ENCODE measurements at places on chromosomes 16 and 17.

GRCh38 chr17:50055426-50056216 lies at the start of gene ITGA3:
Gene ITGA3 (plus strand): TSS chr17:50056110. CDS start chr17:50056440, 330 bp downstream.
- peak; percentile 84 for DNase-seq

- DNase-seq = no peak
Observed at GRCh38 chr17:35559495-35560210, 966 bp downstream of the SLFN14 start.

DNA sequence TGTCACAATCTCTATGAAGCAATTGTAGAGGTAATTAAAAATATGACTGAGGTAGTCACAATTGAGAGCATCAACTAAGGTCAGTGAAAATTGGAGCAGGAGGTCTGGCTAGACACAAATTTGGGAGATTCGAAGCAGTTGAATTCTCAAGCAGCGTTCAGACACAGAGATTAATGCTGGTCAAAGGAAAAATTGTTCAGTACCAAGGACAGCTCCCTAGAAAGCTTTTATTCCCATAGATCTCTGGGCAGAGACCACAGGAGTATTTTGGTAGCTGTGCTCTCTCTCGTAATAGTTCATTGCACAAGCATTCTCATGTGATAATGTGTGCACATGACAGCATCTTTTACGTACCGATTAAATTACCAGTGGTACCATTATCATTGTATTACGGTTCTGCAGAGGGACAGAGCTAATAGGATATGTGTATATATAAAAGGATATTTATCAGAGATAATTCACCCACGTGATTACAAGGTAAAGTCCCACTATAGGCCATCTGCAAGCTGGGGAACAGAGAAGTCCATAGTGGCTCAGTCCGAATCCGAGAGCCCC lies 387.5 kb upstream of the HSBP1 start:
- DNase-seq = no peak

DNA sequence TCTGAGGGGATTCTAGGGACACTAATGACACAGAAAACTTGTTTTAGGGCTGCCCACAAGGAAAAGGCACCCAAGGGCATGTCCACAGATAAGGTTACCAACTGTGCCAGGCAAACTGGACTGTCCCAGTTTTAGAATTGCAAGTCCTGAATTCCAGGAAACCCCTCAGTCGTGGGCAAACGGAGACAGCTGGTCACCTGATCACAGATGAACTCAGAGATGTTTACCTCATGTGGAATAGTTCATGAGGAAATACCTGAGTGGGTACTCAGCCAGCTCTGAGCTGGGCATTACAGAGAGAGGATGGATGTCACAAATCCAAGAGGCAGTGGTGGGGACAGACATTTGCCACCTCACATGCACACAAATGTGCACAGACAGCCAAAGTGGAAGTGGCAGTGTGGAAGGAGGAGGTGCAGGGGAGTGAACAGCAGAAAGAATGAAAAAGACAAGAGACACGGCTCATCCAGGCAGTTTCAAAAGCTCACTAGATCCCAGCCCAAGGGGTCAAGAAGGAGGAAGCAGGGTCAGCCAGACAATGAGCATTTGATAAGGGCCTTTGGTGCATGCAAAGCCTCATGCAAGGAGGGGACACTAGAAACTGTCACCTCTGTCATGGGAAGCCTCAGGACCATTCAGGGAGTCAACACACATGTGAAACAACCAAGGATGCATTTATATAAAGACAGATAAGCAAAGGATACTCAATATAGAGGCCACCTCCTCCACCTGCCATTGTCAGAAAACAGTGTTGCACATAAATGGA lies 24.8 kb downstream of the TTLL6 start:
- DNase-seq = no peak

- no peak for DNase-seq
Observed at GRCh38 chr16:75065149-75065505, 51.5 kb downstream of the LDHD start.

- DNase-seq = no peak
Observed at GRCh38 chr17:5011928-5012327, 14.2 kb downstream of the KIF1C start.

DNA sequence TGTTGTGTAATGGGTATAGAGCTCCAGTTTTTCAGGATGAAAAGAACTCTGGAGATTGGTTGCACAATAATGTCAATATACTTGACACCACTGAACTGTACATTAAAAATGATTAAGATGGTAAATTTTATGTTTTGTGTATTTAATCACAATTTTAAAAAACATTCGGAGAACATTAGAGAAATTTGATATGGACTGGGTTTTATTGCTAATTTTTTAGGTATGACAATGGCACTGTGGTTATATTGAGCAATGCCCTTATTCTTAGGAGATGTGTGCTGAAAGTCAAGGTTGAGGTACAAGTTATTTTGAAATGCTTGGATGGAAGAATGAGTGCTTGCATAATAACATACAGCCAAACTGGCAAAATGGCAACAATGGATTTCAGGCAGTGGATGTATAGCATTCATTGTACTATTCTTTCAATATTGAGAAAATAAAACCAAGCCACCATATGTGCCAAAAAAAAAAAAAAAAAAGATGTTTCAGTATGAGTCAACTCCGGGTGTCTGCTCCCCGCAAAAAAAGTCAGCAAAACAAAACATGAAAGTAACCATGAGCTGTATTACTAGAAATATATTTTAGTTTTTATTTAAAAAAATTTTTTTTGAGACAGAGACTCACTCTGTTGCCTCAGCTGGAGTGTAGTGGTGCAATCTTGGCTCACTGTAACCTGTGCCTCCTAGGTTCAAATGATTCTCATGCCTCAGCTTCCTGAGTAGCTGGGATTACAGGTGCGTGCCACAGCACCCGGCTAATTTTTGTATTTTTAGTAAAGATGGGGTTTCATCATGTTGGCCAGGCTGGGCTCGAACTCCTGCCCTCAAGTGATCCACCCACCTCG lies 19.8 kb downstream of the HOXB1 start:
- DNase-seq = no peak

DNA sequence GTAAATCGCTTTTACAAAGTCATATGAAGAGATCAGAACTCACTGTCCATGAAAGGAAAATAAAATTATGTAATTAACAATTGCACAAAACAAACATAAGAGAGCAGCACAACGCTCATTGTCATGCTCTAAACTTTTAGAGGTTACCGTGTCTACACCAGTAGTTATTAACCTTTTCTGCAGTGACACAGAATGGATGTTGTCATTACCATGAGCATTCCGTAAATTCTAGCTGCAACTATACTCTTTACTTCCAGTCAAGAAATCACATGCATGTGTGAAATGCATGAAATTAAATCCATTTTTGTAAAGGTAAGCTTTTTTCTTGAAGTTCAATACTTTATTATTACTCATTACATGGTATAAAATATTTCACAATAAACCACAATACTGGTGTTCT lies 38.2 kb downstream of the USP32 start:
- no peak for DNase-seq

DNA sequence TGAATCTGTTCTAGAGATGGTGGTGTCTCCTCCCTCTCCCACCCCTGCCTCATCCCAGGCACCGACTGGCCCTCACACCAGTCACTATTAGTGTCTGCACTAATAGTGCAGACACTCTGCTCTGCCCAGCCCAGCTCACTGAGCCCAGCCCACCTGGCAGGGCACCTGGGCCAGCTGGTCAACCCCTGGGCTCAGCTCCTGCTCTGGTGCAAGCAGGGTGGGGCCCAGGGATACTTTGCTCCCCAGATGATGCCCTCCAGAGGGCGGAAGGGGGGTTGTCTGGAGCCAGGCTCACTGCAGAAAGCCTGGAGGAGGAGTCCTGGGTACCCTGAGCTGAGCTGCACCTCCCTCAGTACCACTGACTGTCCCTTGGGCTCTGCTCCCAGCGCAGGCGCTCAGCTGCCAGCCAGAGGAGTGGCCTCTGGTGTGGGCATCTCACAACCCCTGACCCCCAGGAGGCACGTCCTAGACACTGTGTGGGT lies 14.5 kb downstream of the RAB11FIP4 start:
- DNase-seq = no peak

- DNase-seq = no peak
Observed at GRCh38 chr16:66473051-66473571, 46.0 kb downstream of the BEAN1 start.

All from NCI-H1105 (cell line).